ENCODE measurements at places on chromosomes 7 and 10.

GRCh38 chr7:1872191-1873069 lies 202.4 kb downstream of the ELFN1 start:
- DNase-seq = no peak

DNA sequence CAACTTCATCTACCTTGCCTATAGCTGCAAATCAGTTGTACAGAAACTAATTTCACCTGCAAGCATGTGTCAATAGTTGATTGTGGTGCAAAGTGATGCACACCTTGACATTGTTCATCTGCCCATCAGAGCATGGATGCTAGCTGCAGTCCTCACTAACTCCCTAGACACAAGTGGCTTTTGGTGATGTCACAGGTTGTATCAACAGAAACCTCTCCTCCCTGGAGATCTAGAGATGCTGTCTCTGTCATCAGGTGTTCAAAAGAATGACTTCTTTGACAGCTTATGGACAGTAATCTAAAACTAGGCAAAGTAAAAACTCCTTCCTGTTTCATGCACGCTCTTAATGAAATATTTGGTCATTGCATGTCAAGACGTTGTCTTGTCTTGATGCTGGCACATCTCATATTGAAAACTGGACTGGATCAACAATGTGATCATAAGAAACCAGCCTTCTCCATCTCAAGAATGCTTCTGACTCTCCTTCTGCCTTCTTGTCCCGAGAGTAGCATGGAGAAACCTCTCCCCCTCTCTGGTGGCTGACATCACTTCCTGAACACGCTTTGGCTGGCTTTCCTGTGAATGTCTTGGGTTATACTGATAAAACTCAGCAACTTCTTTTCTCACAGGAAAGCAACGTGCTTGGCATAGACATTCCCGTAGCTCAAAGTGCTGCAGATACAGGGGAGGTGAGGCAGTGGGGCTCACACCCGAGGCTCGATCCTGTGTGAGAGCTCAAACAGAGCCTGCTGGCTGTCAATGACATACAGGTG lies 176.2 kb upstream of the CDCA7L start:
- DNase-seq = no peak

GRCh38 chr7:158284121-158284520 lies 303.5 kb downstream of the PTPRN2 start:
- no peak for DNase-seq

DNA sequence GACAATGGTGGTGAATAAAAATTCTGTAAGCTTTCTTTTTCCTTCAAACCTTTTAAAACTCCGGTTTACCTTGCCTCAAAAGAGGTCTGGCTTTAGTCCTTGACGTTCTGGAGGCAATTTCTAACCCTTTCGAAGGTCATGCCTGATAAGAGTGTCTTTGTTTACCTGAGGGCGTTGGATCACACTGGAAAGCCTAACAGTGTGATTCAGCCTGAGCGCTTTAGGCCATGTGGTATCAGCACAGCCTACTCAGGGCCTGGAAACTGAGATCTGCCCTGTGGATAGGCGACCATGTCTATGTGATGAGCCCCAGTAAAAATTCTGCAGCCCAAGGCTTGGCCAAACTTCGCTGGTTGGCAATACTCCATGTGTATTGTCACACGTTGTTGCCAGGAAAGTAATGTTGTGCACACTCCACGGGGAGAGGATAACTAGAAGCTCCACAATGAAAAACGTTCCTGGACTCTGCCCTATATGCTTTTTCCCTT lies 10.7 kb downstream of the CCDC6 start:
- no peak for DNase-seq

- DNase-seq = no peak
Observed at GRCh38 chr7:27118580-27118979, 12.0 kb downstream of the HOXA4 start.

GRCh38 chr7:114788706-114789105 lies 133.2 kb upstream of the MDFIC start:
- no peak for DNase-seq

GRCh38 chr7:156616269-156617202 lies 24.0 kb upstream of the RNF32 start:
- no peak for DNase-seq

GRCh38 chr10:23499372-23500132 lies 60.7 kb downstream of the OTUD1 start:
- DNase-seq = no peak

DNA sequence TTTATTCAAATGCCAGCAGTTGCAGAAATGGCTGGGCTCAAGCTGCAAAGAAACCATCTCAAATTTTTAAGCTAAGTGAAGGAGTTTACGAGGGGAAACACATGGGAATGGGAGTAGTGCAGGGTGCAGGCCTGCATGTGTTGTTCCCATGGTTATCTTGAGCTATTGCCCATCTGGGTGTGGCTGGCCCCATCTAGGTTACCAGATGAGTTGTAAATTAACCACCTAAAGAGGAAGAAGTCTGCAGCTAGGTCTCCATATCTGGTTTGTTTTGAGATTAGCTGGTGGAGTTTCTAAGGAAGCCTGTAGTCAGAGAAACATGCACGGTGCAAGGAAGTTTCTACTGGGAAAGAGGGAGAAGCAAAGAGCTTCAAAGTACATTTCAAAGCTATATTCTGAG lies 23.3 kb upstream of the STEAP2 start:
- no peak for DNase-seq

GRCh38 chr7:49125246-49125645 lies 200.9 kb downstream of the CDC14C start:
- DNase-seq = no peak

GRCh38 chr7:154794147-154794780 lies 208.7 kb downstream of the PAXIP1 start:
- DNase-seq = no peak

- no peak for DNase-seq
Observed at GRCh38 chr7:67462781-67463191, 466.2 kb downstream of the TYW1 start.

DNA sequence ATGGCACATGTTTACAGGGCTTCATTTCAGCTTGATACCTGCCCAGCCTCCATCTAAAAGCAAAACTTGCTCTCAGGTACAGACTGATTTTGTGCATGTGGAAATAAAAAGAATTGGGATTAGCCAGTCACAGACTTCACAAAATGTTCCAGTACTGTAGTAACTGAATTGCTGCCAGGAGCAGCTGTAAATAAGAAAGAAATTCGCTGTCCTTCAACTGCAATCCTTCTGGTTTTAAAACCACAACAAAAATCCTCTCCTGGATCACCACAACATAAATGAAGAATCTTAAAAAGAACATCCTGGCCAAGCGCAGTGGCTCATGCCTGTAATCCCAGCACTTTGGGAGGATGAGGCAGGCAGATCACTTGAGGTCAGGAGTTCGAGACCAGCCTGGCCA lies 3.9 kb upstream of the MIOS start:
- DNase-seq = no peak

DNA sequence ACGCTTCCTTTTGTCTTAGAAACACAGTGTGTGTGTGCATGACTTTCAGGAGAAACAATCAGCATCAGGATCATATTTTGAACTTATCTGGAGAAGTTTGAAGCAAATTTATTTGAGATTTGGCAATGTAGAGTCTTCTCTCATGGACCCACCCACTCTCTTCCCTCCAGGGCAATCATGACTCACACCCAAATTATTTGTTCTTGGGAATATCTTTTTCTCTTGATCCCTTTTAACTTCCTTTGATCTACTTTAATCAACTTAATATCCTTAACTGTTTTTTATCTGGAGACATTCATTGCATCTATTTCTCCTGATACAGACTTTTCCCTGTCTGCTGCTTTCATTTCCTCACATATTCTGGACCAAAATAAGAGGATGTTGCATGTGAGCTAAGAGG lies 1174.3 kb downstream of the GATA3 start:
- no peak for DNase-seq

DNA sequence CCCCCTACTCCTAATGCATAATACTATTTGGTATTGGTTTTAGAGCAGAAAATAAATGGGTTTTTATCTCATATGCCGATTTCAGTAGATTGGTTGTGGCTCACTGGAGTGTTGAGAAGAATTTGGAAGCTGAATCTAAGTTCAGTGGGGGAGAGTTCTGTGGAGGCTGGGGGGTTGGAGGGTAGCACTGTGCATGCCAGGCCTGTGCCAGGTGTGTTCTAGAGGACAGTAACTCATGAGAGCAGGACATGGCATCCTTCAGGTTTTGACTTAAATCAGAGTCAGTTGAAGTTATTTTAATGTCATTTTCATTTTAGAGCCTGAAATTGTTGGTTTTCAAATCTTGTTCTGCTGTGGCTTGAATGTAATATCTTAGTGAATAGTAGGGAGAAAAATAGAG lies 79.5 kb downstream of the EEPD1 start:
- no peak for DNase-seq

DNA sequence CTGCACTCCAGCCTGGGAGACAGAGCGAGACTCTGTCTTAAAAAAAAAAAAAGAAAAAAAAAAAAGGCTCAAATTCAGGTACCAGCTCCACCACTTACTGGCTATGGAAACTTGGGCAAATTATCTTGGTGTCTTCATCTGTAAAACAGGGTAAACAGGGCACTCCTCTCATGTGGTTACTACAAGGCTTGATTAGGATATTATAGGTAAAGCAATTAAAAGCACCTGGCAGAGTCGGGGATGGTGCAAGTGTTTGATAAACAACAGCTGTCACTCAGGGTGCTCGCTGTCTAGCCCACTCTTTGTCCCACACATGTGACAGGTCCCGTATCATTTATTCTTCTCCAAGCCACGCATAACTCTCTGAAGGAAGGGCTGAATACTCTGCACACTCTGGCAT lies 96.9 kb downstream of the SORBS1 start:
- DNase-seq = no peak

DNA sequence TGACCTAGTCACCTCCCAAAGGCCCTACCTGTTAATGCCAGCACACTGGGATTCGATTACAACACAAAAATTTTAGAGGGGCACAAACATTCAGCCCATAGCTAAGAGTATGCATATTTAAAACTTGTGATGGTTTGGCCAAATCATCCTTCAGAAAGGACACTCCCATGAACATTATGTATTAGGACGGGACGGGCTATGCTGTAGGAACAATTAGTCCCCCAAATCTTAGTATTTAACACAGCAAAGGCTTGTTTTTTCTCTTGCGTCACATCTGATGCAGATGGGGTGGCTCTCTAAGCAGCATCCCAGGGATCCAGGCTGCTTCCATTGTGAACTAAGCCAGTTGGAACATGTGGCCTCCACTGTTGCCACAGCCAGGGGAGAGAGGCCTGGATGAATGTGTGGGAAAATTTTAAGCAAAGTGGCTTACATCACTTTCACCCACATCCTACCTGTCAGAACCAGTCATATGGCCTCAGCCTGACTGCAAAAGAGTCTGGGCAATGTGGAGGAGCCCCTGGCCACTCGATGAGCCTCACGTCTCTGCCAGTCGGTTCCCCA lies 26.6 kb downstream of the CHST3 start:
- no peak for DNase-seq

GRCh38 chr10:110337906-110338305 lies 33.2 kb upstream of the SMNDC1 start:
- DNase-seq = no peak

DNA sequence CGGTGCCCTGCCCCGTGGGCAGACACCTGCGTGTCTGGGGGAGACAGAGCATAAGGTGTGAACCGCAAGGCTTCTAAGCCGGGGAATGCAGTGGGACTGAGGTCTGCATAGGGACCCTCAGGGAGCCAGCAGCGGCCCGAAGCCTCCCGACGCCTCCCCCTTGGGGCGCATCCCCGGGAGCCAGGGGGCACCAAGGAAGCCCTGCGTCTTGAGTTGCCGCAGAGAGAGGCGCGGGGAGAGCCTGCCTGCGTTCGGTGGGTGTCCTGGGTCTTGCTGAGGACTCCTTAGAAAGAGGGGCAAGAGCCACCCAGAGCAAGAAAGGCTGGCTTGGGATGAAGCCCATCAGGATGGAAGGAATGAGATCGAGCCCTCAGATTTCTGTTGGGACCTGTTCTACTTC lies 18.2 kb upstream of the UNCX start:
- no peak for DNase-seq

GRCh38 chr10:62794306-62794705 lies 10.2 kb upstream of the ADO start:
- no peak for DNase-seq

- no peak for DNase-seq
Observed at GRCh38 chr7:138776166-138776833, 21.5 kb upstream of the TMEM213 start.

DNA sequence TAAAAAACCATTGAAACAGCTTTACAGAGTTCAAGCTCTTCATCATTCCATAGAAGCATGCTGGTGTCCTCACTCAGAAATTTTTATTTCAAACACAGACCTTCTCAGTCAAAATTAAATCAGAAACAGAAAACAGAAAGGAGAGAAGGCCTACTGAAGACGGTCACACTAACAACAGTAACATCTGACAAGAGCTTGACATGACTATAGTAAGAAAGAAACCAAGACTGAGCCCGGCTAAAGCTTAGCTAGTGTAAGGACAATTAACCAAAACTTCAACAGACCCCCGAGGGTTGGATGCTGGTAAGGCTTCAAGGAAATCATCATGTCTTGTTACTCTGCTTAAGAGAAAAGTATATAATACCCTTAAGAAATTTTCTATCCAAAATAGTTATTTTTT lies 38.6 kb downstream of the MTPN start:
- no peak for DNase-seq

- no peak for DNase-seq
Observed at GRCh38 chr10:117652228-117653169, 110.0 kb downstream of the EMX2 start.

- no peak for DNase-seq
Observed at GRCh38 chr7:44764665-44765578, 16.3 kb downstream of the ZMIZ2 start.

GRCh38 chr10:6458814-6459213 lies 121.3 kb downstream of the PRKCQ start:
- DNase-seq = no peak

- DNase-seq = no peak
Observed at GRCh38 chr10:103802637-103803353, 52.6 kb downstream of the SH3PXD2A start.

DNA sequence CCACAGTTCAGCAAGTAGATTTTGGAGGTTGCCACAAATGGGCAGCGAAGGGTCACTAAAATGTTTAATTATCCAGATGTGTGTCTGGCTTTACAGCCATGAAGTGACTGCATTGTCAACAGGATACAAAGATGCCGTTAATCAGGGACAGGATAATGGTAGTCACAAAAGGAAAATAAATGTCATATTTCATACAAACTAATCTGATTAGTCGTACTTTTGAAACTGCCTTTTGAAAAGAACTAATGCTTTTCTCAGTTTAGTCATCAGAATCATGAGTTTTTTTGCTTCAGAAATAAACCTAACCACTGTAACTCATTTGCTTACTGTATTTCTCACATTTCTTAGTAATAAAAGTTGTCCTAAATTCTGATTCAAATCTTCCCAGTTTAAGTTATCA lies 22.2 kb upstream of the WNT16 start:
- DNase-seq = no peak
